ENCODE measurements at places on chromosomes 16 and 17.

- DNase-seq, result no peak
Observed at GRCh38 chr16:74776926-74777325, 2.3 kb upstream of the FA2H start.

DNA sequence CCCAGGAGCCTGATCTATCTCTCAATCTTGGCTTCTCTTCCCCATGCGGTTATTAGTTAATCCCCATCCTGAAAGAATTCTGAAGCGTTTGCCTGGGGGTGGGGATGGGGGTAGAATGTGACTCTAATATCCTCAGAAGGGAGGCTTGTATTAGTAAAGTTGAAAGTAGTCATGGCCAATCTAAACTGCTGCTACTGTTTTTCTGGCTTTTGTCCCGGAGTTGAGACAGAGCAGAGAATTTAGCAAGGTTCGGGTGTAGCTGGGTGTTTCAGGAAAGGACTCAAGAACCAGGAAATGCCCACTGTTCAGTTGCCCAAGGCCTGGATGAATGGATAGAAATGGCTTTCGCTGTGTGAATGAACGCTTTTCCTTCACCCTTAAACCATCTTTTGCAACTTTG lies 17.6 kb upstream of the ITGAM start:
- no peak for DNase-seq

GRCh38 chr16:81873843-81874752 lies 95.0 kb downstream of the PLCG2 start:
- peak; percentile 4 for DNase-seq

DNA sequence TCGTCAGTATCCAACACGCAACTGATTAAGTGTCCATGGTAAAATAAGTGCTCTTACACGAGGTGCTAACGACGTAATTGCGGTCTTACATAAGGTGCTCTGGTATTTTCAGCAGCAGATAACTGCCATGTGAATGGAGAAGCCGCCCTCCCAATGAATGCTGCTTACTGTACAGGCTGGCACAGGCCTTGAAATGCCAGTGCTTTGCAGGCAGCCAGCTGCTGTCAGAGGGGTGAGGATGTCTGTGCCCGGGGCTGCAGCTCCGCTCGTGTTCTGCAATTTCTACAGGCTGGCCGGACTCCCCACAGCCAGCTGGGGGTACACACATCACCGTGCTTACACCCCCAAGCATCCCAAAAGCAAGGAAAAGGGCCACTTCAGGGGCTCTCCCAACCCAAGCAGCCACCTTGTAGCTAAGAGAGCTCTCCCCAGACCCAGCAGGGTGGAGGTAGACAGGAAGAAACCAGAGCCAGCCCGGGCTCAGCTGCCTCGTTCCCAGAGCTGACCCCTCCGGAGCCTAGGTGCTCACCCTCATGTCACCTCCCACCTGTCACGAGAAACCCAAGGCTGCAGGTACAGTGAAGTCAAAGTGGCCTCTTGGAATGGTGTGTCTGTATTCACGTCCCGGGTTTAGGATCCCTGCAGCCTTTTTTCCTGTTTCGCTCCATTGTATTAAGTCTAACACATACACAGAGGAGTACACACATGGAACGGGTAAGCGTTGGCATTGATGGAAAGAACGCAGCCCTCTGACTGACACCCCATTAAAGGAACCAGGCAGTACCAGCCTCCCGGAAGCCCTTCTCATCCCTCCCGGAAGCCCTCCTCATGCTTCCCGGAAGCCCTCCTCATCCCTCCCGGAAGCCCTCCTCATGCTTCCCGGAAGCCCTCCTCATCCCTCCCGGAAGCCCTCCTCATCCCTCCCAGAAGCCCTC lies 27.2 kb upstream of the RPH3AL start:
- no peak for DNase-seq

- DNase-seq, result no peak
Observed at GRCh38 chr16:1818873-1819525, 7.6 kb downstream of the HAGH start.

DNA sequence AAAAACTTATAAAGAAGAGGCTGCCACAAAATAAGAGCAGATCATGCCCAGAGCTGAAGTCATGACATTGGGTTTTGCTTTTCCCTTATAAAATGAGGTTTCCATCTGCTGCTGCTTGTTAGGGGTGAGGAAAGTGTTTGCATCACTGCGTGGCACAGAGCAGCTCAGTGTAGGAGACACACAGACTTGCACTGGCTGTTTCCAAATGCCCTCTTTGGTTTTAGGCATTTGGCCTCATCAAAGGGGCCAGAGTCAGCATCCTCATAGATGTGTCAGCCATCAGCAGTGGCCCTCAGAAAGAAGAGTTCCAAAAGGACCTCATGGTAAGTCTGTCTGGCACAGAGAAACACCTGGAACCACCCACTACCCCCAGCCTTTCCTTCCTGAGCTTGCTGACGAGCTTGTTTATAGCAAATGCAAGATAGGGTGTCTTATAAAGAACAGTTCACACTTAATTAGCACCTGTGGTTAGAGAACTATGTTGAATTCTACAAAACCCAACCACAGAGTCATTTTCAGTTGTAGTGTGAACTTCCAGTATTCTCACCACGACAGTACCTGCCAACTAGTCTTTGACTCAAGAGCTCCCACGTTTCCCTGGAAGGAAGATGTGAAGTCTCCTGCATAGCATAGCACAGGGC lies 17.0 kb downstream of the VWA3A start:
- no peak for DNase-seq

All from stimulated activated naive CD4-positive, alpha-beta T cell treated with Interleukin-2 at 50 U/mL for 16 hours (primary cell).